ENCODE measurements at places on chromosomes 2 and 18. TPM values are rescaled to one million over a fixed set of nuclear protein-coding genes. Genes with fewer than 3 reads are reported as not detected.

Gene NLRC4
- total RNA-seq, result 0.92 TPM

Gene NEU4
- total RNA-seq, result 6.8 TPM

- DNase-seq, result no peak
Observed at GRCh38 chr2:102832789-102833188, 71.0 kb downstream of the TMEM182 start.

DNA sequence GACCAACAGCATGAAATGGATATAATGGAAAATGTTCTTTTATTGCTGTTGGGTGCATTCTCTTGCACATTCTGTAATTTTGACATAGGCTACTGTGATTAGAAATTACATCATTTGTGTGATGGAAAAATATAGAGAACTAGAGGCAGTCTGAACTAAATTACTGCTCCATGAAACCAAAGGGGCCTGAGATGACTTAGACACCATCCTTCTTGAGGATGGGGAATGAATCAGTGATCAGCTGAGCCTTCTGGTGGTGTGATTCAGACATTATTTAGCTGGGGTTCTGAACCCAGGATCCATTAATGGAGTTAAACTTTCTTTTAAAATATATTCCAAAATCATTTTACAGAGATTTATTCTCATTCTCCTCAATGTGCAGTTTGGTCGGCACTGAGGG is 135.8 kb downstream of the LDLRAD4 start:
- no peak for DNase-seq

GRCh38 chr2:24740142-24740541 is 53.0 kb downstream of the PTRHD1 start:
- DNase-seq, result no peak

- no peak for DNase-seq
Observed at GRCh38 chr18:42080340-42080739, 125.3 kb downstream of the PIK3C3 start.
